RWPE2 (cell line): ENCODE measurements at places on chromosomes 11 and 22.
A peak's percentile ranks its signal among the peaks of the same experiment; 100 is the strongest.

DNA sequence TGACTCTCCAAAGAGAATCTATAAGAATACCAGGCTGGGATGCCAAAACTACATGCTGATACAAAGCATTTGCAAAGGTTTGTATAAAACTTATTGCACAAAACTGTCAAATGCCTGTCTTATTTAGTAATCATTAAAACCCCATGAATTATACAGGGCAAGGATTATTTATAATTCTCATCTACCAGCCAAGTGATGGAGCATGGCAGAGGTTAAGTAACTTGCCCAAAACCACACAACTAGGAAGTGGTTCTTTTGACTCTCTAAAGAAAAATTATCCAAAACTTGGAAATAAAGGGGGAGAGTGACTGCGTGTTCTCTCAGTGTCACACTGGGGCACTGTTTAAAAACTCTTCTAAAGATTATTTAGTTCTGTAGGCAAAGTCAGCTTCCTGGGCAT is 17.4 kb upstream of the CLMP start:
- no peak for DNase-seq

DNA sequence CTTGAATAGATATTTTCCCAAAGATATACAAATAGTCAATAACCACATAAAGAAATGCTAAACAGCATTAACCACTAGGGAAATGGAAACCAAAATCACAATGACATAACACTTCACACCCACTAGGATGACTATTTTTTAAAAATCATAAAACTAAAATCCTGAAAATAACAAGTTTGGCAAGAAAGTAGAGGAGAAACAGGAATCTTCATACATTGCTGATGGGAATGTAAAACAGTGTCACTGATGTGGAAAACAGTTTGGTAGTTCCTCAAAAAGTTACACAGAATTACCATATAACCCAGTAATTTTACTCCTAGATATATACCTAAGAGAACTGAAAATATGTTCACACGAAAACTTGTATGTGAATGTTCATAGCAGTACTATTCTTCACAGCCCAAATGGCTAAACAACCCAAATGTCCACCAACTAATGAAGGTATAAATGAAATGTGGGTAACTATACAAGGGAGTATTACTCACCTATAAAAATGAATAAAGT is 12.5 kb downstream of the PICALM start:
- DNase-seq, result no peak

DNA sequence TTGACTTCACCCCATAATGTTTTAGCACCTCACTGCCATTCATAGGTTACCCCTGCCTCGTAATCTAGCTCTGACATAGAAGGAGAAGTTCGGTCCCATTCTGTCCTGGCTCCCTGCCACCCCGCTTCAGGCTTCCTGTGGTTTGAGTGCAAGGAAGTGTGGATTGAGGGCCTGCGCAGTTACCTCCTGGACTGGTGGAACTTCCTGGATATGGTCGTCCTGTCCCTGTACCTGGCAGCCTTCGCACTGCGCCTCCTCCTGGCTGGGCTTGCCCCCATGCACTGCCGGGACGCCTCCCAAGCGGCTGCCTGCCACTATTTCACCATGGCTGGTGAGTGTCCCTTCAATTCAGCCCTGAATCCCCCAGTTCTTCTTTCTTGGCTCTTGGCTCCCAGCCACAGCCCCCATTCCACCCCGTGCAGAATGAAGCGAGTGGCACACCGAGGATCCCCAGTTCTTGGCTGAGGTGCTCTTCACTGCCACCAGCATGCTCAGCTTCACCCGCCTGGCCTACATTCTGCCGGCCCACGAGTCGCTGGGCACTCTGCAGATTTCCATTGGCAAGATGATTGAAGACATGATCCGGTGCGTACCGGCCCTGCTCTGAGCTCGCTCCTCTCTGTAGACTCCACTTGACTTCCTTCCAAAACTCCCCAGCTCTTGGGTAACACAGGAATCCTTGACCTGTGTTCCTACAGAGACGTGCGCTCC is 15.4 kb downstream of the ART5 start:
- DNase-seq, result no peak

- DNase-seq, result no peak
Measured at GRCh38 chr11:68524681-68525080, 64.1 kb downstream of the PPP6R3 start.

DNA sequence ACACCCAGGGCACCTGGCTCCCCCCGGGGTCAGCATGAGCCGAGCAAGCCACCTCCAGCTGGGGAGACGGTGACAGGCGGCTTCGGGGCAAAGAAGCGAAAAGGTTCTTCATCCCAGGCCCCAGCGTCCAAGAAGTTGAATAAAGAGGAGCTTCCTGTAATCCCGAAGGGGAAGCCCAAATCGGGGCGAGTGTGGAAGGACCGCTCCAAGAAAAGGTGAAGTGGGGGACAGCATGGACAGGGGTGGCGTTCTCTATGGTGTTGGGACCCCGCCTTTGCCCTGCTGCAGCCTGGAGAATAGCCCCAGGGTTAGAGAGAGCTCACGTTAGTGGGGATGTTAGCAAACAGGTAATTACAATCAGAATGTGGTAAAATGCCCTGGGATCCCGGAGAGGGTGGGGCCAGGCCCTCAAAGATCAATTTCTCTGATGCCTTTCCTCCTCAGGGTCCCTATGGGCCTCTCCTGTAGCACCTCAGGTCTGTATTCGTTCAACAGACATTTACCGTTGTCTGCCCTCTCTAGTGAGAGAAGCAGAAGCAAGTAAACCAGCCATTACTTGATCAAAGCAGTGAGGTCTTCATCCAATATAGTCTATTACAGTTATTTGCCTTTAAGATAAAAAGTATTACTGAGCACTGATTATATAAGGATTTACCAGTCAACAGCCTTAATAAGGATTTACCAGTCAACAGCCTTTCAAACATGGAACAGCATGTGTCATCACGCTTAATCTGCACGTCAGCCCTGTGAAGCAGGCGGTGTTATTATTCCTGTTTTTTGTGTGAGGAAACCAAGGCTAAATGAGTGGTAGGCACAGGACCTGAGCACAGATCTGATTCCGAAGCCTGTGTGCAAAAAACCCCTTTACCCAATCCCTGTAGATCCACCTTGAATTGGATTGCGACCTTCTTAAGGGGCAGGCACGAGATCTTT is 1.0 kb downstream of the CCDC86 start:
- no peak for DNase-seq

DNA sequence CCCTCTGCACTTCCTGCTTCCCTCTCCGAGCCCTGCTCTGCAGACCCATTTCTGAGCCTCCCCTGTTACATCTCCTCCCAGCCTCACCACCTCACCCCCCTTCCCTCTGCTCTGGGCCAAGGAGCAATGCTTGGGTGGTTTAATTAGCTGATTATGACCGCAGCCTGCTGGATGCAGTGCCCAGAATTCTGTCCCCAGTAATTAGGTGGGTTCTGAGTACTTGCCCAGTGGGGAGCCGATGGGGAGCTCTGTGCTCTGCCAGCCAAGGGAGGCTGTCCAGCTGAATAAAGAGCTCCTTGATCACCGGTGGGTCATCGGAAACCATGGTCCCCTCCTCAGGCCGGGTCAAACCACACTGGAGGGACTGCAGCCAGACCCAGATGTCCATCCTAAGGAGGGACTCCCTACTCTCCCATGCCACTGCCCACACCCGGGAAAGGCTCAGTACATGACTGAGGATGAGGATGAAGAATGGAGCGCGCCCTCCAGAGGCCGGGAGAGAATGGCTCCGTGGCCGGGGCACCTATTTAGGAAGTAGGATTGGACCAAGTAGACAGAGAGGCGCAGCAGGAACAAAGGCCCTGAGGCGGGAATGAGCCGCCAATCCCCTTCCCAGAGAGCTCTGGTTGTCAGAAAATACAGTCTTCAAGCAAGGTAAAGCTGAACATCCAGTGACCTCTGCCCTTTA is 9.1 kb downstream of the ARRB1 start:
- no peak for DNase-seq

- DNase-seq, result no peak
Measured at GRCh38 chr11:128473636-128474035, 113.7 kb downstream of the ETS1 start.

DNA sequence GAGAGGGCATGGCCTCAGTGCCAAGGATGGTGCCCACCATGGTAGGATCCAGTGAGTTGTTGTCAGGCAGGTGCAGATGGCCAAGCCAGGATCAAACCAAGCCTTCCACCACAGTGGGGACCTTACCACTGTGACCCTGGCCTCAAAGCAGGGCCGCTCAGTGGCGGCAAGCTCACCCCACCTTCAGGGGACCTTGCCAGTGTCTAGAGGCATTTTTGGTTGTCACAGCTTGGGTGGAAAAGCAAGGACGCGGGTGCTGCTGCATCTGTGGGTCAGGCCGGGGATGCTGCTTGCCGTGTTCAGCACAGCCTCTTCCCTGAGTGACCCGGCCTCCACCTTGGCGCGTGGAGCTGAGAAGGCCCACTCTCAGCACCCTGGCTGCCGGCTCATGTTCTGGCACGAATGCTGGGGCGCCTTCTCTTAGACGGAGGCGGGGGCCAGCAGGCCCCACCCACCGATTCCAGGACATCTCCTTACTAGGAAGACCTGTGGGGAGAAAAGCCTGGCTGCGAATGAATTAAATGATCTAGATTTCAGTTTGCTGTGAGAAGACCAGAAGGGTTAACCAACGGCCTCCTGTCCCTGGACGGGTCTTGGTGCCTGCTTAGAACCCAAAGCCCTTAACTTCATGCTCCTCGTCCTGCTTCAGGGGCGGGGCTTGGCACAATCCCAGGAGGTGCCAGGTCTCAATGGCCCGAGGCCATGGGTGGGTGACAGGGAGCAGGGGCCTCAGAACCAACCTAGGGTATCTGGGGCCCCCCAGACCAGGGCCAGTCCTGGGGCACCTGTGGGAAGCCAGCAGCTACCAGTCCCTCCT is 18.9 kb downstream of the TRMU start:
- DNase-seq, result no peak

GRCh38 chr11:59777104-59777503 is 21.9 kb downstream of the STX3 start:
- no peak for DNase-seq

DNA sequence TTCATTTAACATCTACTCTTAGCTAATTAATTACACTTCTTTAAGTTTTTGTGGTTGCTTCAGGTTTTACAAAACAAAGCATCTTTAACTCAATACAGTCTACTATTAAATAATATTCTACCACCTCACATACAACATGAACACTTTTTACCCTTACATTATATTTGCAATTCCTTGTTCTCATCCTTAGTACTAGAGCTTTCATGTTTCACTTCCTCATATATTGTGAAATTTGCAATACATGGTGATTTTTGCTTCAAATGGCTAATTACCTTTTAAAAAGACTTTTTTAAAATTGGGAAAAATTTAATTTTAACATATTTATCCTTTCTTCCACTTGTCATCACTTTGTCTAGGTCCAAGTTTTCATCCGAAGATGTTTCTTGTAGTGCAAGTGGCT is 37.5 kb downstream of the RSF1 start:
- DNase-seq, result no peak

DNA sequence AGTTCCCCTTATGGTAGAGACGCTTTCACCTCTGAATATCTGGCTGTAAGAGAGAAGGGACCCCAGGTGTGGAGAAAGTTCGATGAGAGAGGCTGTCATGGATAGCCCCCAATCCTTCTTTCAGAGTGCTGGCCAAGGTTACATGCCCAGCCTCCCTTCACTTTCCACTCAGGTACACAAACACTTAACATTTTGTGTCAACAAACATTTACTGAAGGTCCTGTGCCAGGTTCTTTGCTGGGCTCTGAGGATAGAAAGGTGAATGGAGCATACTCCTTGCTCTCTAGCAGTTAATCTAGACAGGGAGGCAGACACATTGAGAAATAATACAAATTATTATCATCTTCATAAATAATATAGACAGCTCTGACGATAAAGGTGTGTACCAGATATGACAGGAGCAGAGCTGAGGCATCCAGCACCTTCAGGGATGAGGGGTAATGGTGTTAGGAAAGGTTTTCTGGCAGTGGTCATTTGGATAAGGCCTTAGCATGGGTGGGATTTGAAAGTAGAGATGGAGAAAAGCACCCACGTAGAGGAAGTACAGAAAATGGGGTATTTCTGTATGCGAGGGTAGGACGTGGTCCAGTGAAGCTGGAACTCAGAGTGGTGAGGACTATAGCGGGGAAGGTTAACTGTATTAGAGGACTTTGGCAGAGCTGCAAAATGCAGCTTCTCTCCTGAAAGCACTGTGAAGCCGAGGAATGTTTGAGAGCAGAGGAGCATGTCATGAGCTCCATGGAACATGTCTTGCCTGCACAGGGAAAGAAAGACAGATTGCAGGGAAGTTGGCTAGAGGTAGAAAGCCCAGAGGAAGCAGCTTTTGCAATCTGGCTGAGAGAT is 19.6 kb downstream of the PPFIBP2 start:
- no peak for DNase-seq

DNA sequence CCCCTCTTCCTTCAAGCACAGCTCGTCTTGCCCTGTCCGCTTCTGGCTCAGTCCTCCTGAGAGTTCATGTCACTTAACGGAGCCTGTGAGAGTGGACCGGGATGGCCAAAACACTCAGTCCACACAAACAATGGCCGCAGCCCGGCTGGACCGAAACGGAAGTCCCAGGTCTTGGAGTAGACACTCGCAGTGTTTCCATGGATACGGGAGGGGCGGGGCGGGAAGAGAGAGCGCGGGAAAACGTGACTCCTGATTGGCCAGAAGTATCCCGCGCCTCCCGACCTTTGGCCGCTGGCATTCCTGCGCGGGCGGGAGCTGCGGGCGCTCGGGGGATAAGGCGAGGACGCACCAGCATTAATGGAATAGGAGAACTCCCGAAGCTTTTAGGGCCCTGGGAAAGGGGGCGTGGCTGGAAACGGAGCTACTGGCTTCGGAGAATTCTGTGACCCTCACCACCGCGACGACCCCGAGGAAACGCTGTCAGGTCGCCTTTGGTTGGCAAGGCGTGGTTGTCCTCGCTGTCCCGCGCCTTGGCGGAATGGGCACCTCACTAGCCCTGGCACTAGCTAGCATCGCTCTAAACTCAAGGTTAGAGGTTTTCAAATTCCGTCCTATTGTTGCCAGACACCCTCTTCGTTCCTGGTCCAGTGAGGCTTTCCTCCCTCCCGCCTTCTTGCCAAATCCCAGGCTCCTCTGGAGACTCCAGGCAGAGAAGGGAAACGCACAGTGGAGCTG is at the start of the genes NLRP14 and ZNF214:
NLRP14 (plus strand) TSS at position 297 of the 735 bp plus-strand sequence. CDS start 18,108 bp downstream, outside the sequence.
ZNF214 (minus strand) TSS at position 164 of the 735 bp plus-strand sequence. CDS start 17,511 bp downstream, outside the sequence.
- peak; percentile 89 for DNase-seq

GRCh38 chr11:23423104-23423503 is 562.8 kb upstream of the CCDC179 start:
- DNase-seq, result no peak

DNA sequence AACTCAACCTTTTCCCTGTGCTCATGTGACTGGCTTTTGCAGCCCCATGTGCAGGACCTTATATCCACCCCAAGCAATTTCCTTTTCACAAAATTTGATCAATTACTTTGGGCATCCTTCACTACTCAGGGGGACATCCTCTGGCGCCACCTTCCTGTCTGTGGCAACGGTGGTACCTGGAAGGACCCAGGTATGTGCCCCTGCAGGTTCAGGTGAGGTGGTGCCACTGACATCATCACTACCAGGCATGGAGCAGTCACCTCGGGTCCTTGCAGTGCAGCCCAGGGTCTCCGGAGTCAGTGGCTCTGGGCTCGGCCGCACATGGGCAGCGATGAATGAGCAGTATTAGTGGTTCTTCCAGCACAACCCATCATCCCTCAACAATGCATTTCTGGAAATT is 37.7 kb upstream of the B3GAT1 start:
- DNase-seq, result no peak
